ENCODE measurements at places on chromosomes 5 and 9. TPM values are rescaled to one million over a fixed set of nuclear protein-coding genes. Genes with fewer than 3 reads are reported as not detected.

GRCh38 chr5:35198075-35198474, 32.2 kb downstream of the PRLR start:
- DNase-seq: no peak

GRCh38 chr5:175609526-175609925, 48.3 kb upstream of the HRH2 start:
- no peak for DNase-seq

GRCh38 chr5:114255260-114255659, 106.6 kb upstream of the KCNN2 start:
- DNase-seq: no peak

Gene CDHR2
- total RNA-seq: not detected

Gene ZNF879
- 1.4 TPM for total RNA-seq

Gene ASTN2
- 10.1 TPM for total RNA-seq
